ENCODE measurements at places on chromosomes 1 and 21.

GRCh38 chr1:172134087-172134731 lies 286.3 kb upstream of the C1orf105 start:
- DNase-seq: peak; percentile 70

DNA sequence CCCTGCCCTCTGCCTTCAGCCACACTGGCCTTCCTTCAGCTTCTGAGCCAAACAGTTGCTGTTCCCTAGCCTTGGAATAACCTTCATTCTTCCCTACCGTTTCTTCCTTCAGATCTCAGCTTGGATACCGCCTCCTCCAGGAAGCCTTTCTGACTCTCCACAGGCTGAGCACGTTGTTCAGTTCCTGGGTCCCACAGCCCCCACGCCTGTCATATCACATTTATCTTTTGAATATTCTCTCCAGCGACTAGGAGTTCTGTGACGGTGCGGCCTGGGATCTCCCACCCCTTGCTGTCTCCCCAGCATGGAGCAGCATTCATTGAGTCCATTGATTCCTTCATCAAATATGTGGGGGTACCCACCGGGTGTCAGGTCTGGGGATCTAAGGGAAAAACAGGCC lies 39.2 kb downstream of the EPHA2 start:
- DNase-seq: no peak

GRCh38 chr1:184951788-184952187 lies 22.5 kb downstream of the NIBAN1 start:
- DNase-seq: no peak

DNA sequence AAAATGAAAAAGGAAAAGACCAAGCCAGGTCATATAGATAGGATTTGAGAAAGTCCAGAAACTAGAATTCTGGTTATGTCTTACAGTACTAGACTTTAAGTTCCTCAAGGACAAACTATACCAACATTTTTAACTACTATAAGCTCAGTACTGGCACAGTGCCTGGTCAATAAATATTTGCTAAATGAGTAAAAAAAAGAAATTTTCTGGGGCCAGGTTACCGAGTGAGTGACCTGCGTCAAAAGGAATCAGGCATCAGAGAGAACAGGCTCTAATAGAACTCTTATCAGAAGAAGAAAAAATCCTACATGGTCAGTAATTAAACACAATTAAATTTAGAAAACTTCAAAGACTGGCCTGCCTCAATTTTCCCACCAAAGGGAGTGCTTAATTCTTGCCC lies 23.8 kb upstream of the YRDC start:
- no peak for DNase-seq

GRCh38 chr1:5903680-5904079 lies 88.5 kb downstream of the NPHP4 start:
- no peak for DNase-seq

DNA sequence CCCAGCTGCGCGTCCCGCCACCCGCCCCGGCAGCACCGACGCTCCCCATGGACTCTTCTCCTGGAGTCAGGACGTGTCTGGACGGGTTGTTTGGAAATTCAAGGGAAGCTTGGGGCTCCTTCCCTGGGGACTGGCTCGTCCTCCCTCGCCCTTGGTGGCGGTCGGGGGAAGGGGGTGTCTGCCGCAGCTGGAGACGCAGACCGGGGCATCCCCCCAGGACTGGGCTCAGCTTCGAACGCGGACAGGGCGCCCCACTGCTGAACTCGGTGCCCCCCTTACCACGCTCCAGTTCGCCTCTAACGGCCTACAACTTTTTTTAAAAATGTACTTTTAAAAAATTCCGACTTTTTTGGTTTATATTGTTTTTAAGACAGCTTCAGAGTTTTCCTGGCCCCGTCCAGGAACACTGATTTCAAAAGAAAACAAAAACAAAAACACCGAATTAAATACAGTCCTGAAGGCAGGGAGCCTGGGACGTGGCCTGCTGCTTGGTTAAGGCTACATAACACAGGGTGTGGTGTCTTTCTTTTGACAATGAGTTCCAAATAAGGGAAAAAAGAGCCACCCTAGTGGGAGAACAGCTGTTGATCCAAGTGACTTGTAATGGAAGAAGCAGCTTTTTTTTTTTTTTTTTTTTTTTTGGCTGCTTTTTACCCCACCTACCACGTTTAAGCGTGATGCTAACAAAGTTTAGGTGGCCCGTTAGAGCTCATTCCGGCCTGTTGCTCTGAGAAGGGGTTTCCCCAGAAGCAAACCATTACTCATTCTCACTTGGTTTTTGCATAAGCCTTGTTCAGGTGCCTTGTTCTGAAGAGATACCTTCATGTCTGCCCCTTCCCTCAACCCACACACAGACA lies 862 bp upstream of the DIPK1A start:
- DNase-seq: peak; percentile 90

GRCh38 chr1:6267686-6268322 lies 6.9 kb upstream of the GPR153 start:
- DNase-seq: no peak

- DNase-seq: peak; percentile 25
These were observed 39.9 kb downstream of the PEX14 start for GRCh38 chr1:10514490-10515235.

GRCh38 chr1:236084386-236084730 lies 19.5 kb upstream of the NID1 start:
- DNase-seq: no peak

DNA sequence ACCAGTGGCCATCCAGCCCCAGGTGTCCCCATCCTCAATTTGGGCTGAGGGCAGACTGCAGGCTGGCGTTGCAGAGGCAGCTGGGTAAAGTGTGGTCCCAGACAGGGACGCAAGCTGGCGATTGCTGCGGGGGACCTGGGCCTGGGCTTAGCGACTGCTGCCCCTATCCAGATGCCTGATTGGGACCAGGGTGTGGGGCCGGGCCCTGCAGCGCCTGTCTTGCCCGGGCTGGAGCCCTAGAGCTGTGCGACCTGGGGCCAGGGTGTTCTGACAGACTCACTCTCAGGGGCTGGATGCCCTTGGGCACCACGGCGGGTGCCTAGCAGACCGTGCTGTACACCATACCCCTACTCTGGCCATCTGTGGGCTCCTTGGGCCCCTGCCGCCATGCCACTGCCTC lies 16.2 kb upstream of the FAAP20 start:
- DNase-seq: no peak

DNA sequence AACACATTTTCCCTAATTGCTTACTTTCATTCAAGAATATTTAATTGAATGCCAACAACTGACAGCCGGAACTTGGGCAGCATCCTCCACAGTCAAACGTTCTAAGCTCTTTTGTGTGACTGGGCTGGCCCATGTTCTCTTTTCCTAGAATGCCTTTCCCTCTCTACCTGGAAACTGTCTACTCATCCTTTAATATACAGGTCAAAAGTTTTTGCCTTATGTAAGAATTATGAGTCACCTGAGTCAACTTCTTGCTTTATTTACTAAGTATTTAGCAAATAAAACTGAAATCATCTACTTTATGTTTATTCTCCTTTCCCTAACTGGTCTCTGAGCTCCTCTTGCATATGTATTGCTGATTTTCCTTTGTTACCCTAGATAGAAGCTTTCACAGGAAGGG lies 172.2 kb downstream of the CHRM3 start:
- DNase-seq: no peak

GRCh38 chr1:174976436-174977108 lies 23.2 kb upstream of the CACYBP start:
- peak; percentile 49 for DNase-seq

DNA sequence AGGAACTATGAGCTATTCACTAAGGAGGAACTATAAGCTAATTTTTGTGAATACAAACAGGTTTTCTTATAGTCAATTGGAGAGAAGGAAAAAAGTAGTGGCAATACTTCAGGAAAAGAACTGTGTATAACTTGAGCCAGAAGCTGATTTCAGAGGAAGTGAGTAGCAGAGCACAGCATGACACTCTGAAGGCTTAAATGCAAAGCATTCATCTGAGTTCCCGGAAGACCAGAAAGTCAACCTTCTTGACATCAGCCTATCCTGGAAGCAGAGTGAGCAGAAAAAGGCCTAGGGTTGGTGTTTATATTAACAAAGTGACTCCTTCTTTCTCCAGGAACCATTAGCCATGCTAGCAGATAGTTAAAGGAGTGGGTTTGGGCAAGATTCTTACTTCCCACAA lies 545.2 kb downstream of the MRPL39 start:
- no peak for DNase-seq

DNA sequence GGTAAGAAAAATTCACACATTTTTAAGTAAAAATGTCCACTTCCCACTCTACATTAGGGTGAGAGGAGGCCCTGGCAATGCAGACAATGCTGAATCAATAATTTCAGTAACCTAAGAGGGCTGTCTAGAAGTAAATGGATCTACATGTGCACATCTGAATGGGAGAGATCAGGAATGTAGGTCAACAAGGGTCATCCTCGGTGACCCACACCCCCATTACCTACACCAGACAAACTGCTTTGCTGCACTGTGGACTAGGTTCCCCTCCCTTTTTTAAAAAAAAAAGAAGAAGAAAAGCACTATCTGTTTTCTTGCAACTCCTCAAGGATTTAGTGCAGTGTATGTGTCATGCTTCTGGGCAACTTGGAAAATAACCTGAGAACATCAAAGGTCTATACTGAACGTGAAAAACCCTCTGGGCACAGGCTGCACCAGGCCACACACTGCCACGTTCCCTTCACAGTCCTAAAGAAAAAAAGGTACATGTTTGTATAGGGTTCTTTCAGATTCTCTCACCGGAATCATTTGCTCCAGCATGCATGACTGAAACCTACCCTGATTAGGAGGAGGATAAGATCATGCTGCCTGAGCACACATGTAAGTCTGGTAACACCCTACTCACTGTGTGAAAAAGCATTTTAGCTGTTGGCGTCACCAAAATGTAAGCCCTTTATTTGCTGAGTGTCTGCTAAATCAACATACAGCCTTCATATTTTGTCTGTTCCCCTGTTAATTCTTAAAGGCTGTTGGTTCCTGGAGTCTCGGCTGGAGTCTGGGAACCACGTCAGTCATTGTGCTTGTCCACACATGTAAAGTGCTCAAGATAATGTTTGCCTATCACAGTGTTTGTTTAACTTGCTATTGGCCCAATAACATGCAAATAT lies 341.0 kb downstream of the SMYD3 start:
- DNase-seq: no peak

DNA sequence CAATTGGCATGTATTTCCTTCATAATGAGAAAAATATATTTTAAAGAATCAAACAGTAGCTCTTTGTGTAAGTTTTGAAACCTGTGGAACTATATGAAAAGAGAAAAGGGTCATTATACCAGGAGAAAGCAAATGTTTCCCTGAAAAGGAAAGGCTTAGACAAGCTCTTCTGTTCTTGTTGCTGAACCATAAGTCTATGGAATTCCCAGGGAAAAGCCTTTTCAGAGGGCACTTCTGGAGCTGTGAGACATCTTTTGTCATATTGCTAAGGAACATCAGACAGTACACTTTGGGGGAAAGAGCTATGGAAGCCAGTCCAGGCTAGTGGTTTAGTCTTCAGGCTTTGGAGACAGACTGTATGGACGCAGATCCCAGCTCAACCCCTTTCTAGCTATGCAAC lies 12.1 kb upstream of the SHCBP1L start:
- no peak for DNase-seq

DNA sequence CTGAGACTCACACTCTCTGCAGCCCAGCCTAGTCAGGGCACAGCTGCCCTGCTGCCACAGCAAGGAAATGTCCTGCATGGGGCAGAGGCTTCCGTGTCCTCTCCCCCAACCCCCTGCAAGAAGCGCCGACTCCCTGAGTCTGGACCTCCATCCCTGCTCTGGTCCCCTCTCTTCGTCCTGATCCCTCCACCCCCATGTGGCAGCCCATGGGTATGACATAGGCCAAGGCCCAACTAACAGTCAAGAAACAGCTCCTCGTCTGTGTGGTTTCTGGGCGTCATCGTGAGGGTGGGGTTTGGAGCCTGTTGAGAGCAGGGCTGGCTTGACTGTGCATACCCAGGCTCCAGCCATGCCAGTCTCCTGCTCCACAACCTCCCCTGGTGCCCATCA lies 19.5 kb downstream of the FAAH start:
- DNase-seq: peak; percentile 58

DNA sequence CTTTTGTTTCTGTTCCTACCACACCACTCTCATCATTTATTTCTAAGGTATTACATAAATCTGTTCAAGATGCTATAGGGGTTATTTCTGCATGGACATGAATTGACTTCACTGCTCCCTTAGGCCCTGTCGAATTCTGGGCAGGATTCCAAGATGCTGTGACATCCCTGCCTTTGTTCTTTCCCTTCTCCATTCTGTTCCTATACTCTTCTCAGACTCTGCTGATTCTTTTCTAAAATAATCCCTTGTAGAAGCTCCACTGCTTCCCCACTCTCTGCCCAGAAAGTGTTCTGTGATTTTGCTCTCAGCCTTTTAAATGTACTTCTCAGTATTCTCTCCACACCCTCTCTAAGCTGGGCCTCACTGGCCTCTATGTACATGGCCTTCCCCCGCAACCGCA lies 99.2 kb downstream of the PHTF1 start:
- no peak for DNase-seq

DNA sequence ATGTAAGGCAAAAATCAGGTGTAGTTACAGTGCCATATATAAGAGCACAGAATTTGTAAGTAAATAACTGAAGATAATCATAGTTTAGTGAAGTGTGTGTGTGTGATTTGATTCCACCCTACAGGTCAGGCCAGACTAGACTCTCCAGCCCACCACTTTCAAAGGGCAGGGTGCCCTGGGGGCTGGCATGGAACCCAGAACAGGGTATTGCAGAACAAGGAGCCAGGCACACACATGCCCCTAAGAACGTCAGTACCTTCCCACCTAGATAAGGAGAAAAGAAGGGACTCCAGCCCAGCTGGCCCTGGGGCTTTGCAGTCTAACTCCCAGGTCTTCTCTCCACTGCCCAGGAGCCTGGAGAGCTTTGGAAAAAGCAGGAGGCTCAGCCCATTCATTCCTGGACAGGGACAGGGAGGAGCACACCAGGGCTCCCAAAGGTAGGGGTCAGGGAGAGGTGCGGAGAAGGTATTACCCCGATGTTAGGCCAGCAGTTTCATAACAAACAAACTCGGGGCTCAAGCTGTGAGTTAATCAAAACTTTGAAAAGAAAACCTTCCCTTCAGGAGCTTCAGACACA lies 149.7 kb upstream of the VANGL1 start:
- no peak for DNase-seq

- DNase-seq: no peak
These were observed 6.5 kb upstream of the ITGB2 start for GRCh38 chr21:44927259-44927586.

- DNase-seq: peak; percentile 83
These were observed 34.0 kb downstream of the ZNF697 start for GRCh38 chr1:119613769-119614720.

- DNase-seq: no peak
These were observed 116.4 kb downstream of the TBX19 start for GRCh38 chr1:168396940-168397684.

GRCh38 chr1:240244968-240245628 lies 153.4 kb downstream of the FMN2 start:
- no peak for DNase-seq
